ENCODE measurements at places on chromosomes 3 and 15. TPM values are rescaled to one million over a fixed set of nuclear protein-coding genes. Genes with fewer than 3 reads are reported as not detected.

DNA sequence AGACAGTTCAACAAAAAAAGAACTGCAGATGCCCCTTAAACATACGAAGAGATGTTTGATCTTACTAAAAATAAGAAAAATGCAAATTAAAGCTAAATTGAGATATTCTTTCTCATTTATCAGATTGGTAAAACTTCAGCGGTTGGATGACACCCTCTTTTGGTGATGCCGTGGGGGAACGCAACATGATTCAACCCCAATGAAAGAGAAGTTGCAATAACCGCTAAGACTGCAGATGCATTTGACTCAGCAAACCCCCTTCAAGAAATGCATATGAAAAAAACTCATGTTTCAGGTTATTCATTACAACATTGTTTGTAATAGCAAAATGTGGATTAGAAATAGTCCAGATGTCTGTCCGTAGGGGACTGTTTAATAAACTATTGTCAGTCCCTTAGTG lies 3.6 kb downstream of the KLHL6 start:
- ATAC-seq: no peak

COL6A5 gene
- total RNA-seq: 0.16 TPM

PCOLCE2 gene
- 0.36 TPM for total RNA-seq

DNA sequence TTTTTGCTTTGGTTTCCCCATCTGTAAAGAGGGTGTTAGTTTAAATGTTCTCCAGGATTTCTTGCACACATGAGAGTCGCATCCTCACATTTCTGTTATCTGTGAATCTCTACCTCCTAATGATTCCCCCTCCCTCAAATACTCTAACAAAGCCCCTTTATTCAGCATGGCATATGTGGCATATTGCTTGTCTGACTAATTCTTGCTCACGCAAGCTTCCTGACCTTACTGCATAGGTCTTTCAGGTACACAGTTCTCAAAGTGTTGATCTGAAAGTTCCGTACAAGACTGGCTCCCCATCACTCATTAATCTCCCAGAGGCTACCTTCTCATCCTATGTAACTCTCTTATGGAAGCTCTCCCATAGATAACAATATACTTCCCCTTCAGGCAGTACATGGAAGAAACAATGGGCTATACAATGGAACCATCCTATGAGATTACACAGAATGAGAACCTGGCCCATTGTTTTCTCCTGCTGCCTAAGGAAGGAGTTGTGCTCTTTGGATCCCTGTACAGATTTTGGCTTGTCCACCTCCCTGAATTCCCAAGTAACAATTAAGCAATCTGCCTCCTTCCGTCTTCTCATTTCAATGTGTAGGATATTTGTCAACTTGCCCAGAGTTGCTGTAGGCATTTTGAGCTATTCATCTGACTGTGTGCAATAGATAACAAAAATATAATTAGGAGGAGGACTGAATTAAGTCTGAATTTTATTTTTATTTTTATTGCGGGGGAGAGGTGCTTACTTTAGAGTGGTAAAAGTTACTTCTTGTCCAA lies 51.0 kb downstream of the PPARG start:
- ATAC-seq: no peak

MEX3B gene
- total RNA-seq: 0.48 TPM

ADAMTSL3 gene
- total RNA-seq: 1.4 TPM

DNA sequence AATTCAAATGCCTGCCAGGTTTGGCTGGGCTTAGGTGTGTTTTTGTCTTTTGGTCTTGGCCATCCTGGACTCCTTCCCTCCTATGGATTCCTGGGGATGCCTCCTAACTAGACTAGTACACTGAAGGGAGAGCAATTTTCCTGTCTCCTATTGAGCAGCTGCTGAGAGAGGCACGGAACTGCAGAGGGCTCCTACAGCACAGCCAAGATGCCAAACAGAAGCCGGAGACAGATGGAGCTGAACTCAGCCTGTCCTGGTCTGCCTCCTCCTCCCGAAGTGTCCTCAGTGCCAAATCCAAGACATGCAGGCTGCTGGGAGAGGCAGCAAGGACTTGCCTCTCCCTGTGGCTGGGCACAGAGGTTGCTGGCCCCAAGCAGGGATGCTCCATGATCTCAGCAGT lies 256.6 kb upstream of the PROK2 start:
- no peak for ATAC-seq

PPARG gene
- total RNA-seq: 13.3 TPM

TNFAIP8L3 gene
- total RNA-seq: 7.3 TPM

Measured in esophagus mucosa (tissue), 1 donor.